Brain pericyte (primary cell): ENCODE measurements at places on chromosomes 13 and 19.

GRCh38 chr13:30126903-30127428 is 180.4 kb downstream of the KATNAL1 start:
- DNase-seq: no peak

DNA sequence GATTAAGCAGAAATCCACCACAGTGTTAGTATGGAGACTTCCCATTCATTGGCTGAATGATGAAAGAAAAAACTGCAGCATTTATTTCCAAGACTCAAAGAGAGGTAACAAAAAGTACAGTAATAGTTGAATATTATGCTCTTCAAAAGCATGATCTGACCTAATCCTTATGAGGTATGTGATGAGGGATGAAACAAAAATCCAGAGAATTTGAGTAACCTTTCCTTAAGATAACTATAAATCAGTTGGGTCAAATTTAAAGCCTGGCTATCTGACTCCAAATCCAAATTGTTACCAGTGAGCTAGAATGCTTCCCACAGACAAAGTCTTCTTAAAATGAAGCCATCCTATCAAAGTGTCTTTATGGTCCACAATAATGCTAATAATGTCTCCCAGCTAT is 38.1 kb downstream of the NUFIP1 start:
- DNase-seq: no peak

GRCh38 chr19:16548956-16549355 is 6.7 kb upstream of the CHERP start:
- DNase-seq: no peak

DNA sequence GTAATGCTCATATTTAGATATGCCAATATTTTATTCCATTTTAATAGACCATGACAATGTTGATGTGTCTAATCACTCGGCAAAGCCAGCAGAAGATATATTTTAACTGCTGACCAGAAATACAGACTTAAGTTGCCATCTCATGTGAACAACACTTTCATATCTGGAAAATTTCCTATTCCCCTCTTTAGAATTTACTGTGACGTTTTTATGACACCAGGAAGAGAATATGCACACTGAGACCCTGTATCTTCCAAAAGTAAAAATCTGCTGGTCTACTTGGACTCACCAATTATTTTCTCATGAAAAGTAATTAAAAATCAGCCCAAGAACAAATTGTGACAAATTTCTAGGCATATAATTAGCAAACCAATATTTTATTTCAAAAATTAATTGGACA is 2.1 kb downstream of the PROSER1 start:
- no peak for DNase-seq

GRCh38 chr13:48040896-48041295 is 3.4 kb downstream of the NUDT15 start:
- no peak for DNase-seq

DNA sequence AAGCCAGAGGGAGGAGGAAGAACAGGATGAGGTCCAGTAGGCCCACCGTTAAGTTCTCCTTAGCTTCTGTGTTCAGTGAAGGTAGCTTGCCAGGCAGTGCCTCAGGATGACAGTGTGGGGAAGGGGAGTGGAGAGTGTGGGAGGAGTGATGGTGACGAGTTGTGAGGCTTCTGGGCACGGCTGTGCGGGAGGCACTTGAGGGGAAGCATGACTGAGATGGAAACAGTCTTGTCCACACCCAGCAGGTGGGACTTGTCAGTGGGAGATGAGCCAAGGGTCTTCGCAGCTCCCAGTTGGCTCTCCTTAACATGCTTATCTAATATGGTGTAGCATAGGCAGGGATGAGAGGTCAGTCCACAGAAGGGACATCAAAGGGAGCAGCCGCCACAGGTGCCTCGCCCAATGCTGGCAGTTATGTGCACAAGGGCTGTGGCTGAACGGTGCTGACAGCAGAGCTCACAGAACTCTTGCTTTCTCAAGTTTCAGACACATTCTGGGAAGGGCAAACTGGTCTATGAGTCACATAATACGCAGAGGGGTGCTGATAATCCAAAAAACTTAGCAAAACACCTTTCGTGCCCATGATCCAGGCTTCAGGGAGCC is 47.5 kb downstream of the OXGR1 start:
- DNase-seq: no peak

GRCh38 chr19:21147540-21147939 is 5.7 kb downstream of the ZNF431 start:
- no peak for DNase-seq

DNA sequence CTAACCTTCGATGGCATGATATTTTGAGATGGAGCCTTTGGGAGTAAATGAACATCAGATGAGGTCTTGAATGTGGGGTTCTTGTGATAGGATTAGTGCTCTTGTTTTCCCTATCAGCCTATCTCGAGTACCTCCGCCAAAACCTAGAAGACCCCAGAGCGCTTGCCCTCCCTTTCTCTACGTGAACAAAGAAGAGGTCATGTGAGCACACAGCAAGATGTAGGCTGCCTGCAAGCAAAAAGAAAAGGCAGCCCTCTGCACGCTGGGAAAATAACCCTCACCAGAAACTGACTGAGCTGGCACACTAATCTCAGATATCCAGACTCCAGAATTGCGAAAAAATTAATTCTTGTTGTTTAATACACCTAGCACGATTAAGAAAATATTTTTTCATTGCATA is 799.8 kb upstream of the SLC10A2 start:
- DNase-seq: no peak

DNA sequence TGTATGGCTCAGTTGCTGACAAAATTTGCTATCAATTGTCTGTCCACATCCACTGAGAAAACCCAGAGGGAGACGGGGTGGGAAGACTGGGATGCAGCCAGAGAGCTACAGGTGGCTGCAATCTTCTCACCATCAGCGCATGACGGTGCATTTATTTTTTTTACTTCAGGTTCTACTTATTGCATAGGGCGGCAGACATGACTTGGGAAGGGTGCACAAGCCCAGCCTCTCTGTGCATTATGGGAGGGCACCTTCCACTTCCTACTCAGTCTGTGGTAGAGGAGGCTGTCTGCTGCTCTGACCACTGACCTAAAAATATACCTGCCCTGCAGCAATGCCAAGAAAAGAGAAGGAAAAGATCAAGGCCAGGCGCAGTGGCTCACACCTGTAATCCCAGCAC is 73.1 kb downstream of the ABCC4 start:
- no peak for DNase-seq

DNA sequence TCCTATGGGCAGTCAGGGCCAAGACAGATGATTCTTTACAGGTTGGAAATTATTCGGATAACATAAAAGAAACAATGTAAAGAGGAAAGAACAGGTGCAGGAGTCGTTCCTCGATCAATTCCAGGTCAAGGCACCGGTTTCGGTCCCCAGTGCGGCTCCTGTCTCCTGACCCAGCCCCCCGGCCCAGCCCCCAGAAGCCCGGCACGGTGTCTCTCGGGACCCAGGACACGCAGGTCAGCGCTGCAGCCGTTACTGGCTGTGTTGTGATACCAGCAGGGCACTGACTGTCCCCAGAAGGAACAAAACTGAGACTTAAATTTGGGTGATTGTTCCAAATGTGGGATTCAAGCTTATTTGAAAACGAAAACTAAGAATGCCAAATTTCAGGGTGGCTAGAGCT is 8.5 kb downstream of the RASA3 start:
- no peak for DNase-seq

DNA sequence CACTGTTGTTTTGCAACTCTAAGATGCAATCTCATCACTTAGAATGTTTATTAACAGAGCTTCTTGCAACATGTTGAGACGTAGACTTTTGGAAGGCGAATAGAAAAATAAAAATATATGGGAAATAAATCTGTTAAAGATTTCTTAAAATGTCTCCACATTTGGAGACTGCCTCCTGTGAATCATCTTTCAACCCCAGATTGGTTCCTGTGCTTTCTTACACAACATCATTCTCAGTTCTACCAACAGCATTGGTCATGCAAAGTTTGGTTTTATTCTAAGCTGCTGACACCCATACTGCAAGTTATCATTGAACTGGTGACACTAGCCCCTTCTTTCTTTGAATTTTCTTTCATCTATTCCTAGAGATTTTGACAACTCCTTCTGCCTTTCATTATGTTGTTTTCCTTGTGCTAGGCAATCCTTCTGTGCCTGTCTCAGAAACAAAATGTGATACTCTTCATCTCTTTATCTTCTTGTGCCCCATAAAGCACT is 1.6 kb upstream of the IGFL3 start:
- DNase-seq: no peak

DNA sequence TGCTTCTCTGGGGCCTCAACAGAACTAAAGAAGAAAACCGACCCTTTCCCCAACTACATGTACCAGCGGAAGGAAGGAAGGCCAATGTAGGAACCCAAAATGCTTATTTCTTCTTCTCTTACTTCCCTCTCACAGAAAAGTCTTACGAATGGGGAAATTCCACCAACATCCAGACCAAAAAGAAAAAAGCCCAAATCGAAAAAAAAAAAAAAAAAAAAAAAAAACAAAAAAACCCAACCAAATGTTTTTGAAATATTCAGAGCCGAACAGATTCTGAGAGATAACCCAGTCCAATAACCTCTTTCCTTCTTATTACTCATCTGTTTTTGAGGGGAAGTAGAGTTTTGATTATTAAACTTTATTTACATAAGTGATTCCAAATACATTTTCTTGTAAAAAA is 3.9 kb downstream of the PPM1N start:
- DNase-seq: no peak

DNA sequence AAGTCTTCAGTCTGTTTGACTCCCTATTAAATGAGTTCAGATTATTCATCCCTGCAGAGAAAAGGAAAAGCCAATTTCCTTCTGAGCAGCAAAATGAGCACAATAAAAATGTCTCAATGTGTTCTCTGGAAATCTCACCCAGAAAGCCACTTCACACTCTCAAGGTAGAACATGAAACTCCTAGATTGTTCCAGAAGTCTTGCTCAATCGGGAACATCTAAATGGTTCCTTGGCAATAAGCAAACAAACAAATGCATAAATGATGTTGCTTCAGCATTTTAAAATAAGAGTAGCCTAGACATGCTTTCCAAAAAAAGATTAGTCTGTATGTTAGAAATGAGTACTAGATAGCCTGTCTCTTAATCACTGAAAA is 59.7 kb upstream of the TNFRSF19 start:
- no peak for DNase-seq

DNA sequence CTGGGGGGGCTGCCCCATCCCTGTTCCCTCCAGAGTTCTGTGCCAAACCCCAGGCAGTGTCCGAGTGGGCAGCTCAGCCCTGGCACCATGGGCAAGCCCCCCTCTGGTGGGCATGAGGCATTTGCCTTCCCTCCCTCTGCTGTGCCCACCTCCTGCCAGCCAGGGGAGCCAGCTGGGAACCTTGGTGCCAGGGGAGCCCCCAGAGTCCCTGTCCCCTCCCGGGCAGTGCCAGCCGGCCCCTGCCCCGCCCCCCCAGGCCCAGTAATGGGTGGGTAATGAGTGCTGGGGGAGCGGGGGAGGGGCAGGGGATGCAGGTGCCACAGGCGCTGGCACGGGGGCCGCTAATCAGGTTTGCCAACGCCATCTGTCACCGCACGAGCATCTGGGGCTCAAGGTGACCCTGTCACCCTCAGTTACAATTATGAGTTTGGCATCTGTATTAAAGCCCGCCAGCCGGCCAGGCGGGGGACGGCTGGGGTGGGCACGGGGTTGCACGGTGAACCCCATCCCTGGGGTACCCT is 5.9 kb downstream of the DAND5 start:
- DNase-seq: no peak

DNA sequence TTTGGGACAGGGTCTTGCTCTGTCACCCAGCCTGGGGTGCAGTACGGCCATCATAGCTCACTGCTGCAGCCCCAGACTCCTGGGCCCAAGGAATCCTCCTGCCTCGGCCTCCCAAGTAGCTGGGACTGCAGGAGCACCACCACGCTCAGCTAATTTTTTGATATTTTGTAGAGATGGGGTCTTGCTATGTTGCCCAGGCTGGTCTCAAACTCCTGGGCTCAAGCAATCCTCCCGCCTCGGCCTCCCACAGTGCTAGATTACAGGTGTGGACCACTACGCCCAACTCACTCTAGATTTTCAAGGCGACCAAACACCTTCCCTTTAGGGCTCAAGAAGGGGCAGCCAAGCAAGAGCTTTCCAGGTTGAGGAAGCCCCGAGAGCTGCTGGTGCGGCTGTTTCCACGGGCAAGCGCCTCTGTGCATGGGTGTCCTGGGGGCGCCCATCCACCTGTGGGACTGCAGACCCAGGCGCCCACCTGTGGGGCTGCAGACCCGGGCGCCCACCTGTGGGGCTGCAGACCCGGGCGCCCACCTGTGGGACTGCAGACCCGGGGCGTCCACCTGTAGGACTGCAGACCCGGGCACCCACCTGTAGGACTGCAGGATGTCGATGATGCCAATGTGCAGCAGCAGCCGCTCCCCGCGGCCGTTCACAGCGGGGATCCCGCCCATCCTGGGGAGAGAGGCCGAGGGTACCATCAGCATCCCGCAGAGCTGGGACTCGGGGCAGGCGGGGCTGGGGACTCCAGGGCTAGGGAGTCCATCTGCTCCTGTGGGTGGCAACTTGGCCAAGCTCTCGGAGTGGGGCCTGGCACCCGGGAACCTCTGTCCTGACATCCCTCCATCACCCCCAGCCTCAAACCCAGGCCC is 21.7 kb upstream of the CACTIN start:
- DNase-seq: no peak
